ENCODE measurements at places on chromosomes 16 and 17. TPM values are rescaled to one million over a fixed set of nuclear protein-coding genes. Genes with fewer than 3 reads are reported as not detected.

OR2C1 gene
- total RNA-seq: 0.31 TPM

DNA sequence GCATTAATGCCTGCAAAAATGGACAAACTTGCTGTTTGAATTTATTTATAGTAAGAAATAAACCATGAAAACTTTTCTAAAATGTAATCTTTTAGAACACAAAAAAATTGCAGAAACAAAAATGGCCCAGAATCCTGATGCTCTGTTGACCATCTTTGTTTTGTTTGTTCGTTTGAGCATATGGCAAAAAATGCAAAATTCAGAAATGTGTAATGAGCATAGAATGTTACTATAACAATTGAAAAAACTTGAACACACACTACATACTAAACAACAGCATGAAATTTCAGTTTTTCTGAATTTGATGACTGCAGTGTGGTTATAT, 1.1 kb upstream of the KPNA2 start:
- no peak for ATAC-seq
- H3K4me3 ChIP-seq: no peak overlapping the region
- H3K36me3 ChIP-seq: peaks cover 20% of the 10 kb centered on the region
- H3K4me1 ChIP-seq: peaks cover 13% of the 10 kb centered on the region

- no peaks in the 10 kb centered on the region for H3K27me3 ChIP-seq
- no peaks in the 10 kb centered on the region for H3K4me1 ChIP-seq
- peak overlapping the region; percentile 29 for H3K27ac ChIP-seq
Observed at GRCh38 chr17:82810644-82811430, 29.0 kb downstream of the ZNF750 start.

STAT3 gene
- 203 TPM for total RNA-seq

DNA sequence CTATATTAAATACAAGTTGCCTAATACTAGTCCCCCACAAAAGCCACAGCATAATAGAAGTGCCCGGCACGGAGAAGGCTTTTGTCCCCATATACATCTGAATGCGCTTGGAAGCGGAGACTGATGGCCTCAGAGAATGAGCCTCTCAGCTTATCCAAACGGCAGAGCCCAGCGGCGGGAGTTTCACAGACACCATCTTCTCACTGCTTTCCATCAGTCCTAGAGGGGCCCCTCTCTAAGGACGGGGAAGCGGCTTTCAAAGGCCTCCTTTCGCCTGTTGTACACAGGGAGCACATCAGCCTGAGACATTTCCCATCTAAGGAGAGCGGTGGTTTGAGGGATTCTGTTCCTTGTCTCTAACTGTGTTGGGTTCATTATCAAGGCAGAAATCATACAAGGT, 16.9 kb downstream of the NXN start:
- no peak overlapping the region for H3K4me3 ChIP-seq
- H3K27me3 ChIP-seq: no peaks in the 10 kb centered on the region
- no peak for ATAC-seq
- peaks cover 61% of the 10 kb centered on the region for H3K4me1 ChIP-seq
- H3K27ac ChIP-seq: no peak overlapping the region
- no peaks in the 10 kb centered on the region for H3K36me3 ChIP-seq

FA2H gene
- 0.31 TPM for total RNA-seq

CCDC40 gene
- total RNA-seq: 17.3 TPM

GRCh38 chr17:58399974-58400373, 17.4 kb downstream of the RNF43 start:
- H3K27me3 ChIP-seq: peaks cover under 1% of the 10 kb centered on the region
- no peaks in the 10 kb centered on the region for H3K36me3 ChIP-seq
- no peaks in the 10 kb centered on the region for H3K4me1 ChIP-seq
- H3K4me3 ChIP-seq: no peak overlapping the region
- H3K27ac ChIP-seq: no peak overlapping the region

All from gastroesophageal sphincter (tissue), 4 donors.